Naive thymus-derived CD4-positive, alpha-beta T cell (primary cell): ENCODE measurements at places on chromosomes 13 and 19. TPM values are rescaled to one million over a fixed set of nuclear protein-coding genes. Genes with fewer than 3 reads are reported as not detected.

DNA sequence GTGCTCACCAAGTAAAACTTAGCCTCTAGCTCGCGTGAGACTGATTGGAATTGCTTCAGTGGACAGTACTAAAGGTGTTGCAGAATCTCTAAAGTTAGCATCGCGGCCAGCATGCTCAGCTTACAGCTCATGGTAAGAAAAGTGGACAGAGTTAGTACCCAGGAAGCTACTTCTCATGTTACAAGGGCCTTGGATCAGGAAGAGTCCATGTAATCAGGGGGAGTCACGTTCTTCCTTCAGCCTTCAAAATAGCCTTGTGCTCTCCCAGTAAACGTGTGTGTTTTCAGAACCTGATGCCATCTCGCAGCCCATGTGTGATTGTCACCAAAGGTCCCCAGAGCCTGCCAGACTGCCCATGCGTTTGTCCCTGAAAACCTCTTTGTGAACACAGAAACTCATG, 195.8 kb upstream of the RNF113B start:
- DNase-seq = no peak

DNA sequence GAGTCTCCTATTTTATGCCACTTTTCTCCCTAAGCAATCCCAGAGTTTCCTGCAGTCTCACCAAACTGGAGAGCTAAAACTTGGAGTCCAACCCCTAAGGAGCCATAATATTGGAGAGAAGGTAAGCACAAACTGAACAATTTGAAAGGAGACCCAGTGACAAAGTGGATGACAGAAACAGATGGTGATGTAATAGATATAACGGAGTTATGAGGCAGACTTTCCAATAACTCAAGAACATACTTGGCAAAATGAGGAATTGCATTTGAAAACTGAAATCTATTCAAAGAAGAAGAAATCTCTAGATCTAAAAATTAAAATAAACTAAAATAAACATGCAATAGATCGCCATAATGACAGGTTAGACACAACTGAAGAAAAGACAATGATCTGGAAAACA, 200.9 kb upstream of the MIR17HG start:
- no peak for DNase-seq

- no peak for DNase-seq
These were observed 246.1 kb downstream of the LMO7 start for GRCh38 chr13:75882261-75882660.

- DNase-seq = no peak
These were observed 362 bp downstream of the ZNF557 start for GRCh38 chr19:7069904-7070226.

DNA sequence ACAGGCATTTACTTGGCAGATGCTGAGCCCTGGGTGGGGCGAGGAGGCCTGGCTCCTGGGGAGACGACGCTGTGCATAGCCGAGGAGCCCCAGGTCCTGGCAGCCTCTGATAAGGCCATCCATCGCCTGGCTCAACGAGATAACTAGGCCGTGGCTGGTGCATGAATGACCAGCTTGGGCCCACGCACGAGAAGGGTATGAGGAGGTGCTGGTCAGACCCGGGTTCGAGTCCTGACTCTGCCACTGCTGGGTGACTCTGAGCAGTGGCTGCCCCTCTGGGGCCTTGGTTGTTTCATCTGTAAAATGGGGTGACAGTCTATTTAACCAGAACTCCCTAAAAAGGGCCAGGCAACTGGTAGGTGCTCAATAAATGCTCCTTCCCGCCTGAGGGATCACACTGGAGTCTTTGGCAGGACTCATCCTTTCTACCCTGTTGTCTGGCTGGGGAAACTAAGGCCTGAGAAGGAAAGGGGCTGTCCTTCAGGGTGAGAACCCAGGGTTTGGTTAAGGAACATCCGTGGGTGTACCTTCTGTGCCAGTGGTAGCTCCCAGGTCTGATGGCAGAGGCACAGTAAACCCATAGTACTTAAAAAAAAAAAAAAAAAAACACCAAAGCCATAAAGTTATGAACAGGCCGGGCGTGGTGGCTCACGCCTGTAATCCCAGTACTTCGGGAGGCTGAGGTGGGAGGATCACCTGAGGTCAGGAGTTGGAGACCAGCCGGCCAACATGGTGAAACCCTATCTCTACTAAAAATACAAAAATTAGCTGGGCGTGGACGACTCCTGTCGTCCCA, 8.1 kb upstream of the ARRDC2 start:
- no peak for DNase-seq

DNA sequence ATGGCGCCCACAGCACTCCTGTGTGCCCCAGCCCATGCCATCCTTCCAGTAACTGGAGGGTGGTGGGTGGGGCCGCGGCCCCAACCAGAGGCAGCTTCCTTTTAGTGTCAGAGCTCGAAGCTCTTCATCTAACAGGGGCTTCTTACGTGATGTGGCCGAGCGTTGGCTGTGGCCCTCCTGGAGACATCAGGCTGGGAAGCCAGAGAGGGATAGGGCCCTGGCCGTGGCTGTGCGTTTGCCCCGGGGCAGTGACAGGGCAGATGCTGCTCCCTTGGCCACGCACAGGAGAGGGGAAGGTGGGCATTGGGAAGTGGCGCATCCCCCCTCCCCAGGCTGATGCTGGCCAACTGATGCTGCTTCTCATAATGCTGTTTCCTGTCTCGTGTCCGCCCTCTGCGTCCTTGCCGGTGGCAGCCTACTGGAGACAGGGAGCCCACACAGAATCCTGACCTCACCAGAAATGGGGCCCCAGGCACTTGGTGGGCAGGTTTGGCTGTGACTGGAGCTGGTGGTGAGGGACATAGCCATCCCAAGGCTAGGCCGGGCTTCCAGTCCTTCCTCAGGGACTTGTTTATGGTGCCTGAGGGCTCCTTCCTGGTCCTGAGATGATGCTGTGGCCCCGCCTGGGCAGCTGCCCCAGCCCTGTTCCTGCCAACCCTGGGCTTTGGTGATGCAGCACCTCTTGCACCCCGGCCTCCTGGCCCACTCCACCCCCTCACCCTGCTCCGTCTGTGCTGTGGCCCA, 34.3 kb downstream of the ATP4B start:
- DNase-seq = no peak

DNA sequence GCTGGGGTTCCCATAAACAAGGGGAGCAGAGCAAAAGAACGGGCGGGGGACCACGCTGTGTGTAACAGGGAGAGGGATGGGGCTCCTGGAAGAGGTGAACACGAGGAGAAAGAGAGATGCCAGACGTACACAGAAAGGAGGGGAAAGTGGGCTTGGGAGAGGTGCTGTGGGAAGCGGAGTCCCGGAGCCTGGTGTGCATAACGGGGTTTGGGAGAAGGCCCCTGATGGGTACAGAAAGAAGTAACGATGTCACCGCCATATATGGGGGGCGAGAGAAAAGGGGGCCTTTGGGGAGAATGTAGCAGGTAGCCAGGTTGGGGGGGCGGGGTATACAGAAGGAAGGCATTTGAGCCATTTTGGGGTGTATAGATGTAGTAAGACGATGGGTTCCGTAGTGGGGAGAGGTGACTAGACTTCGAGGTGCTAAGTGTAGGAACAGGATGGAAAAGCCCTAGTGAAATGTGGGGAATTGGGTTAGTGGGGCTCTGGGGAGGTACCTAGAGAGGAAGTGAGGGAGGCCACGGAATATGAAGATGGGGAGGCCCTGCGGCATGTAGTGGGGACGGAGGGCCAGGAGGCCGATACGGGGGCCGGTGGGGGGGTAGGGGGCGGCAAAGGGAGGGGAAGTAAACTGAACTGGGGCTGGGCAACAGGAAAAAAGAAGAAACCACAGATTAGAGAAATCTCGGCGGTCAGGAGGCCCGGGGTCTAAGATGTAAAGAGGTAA, 787 bp downstream of the ZNF580 start:
- peak; percentile 41 for DNase-seq

DNA sequence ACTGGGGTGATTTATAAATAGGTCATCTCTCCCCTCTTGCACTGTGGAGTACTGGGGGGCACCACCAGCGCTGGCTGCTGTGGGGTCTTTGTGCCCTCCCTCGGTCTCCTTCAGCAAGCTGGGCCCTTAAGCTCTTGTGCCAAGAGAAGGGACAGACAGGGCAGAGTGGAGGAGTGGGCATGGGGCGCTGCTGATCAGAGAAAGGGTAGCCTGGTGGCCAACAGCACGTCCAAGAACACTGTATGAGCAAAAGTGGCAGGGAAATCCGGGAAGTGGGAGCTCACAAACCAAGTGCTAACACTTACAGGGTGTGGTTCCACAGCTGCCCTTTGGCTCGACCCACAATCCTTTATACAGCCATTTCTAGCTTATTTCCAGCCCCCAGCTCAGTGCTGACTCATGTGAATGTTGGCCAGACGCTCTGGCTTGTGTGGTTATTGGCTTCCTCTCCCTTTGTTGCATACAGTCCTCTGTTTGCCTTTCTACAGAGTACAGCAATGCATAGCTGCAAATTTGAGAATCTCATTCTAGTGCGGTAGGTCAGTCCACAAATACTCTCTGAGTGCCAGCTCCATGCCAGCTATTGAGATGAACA, 298.8 kb downstream of the SHISA2 start:
- DNase-seq = no peak

- no peak for DNase-seq
These were observed 3.7 kb downstream of the SYNGR4 start for GRCh38 chr19:48367855-48368254.

DNA sequence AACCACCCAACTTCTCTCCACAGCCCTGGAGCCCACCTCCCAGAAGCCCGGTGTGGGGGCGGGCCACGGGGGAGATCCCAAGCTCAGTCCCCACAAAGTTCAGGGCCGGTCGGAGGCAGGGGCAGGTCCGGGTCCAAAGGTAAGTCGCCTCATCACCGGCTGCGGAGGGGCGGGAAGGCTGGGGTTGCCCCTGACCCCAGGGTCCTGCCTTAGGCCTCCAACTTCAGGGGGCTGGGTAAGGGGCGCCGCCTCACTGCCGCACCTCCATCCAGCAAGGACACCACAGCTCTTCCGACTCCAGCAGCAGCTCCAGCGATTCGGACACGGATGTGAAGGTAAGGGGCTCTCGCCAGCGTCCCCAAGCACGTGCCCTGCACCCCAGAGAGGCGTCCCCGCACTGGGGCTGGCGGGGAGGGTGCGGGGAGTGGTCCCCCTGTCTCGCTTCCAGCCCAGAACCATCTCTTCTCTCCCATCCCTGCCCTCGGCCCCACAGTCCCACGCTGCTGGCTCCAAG, 358 bp downstream of the C19orf33 start:
- DNase-seq = no peak

DNA sequence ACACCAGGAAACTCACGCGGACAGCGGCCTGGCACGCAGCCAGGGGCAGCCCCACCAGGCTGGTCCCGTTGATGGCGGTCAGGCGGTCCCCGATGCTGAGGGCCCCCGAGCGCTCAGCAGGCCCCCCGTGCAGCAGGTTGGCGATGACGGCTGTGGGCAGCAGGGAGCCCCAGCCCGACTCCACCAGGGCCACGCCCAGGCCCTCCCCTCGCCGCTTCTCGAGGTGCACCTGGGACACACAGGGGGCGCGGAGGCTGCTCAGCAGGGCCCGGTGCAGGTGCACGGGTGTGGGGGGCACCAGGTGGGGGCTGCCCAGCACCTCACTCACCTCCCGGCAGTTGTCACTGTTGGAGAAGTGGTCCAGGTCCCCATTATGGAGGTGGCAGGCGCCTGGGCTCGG, 9.0 kb downstream of the APBA3 start:
- DNase-seq = no peak

- no peak for DNase-seq
These were observed 13.1 kb upstream of the CD22 start for GRCh38 chr19:35315883-35316282.

DNA sequence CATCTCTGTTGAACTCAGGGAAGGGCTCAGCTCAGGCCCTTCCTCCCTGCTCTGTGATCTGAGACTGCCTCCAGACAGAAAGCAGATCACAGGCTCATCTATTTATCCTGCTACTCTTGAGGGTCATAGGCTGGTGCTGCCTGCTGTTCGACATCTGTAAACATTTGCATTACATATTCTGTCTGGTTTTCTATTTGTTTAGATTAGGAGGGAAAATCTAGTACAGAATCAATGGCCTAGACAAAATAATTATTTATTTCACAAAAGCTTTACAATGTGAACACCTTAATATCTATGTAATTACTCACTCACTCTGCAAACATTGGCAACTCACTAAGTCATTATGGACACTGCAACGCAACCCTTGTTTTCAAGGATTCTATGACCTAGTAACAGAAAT, 43.0 kb downstream of the CEP89 start:
- no peak for DNase-seq

DNA sequence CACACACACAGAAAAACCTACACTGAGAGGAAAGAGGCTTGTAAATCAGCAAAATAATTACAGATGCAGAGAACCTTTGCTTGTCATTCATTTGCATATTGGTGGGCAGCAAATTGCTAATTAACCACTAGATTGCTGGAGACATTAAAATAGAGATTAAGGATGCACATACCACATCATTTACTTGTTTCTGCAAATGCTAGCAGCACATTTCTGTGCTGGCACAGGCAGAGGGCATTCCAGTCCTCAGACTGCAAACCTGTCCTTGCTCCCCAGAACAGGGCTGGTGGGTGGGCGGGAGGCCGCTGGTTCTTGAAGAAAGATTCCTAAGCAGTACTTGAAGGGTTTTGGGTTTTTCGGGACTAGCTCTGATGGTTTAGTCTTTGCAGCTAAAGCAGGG, 941 bp upstream of the SIAH3 start:
- DNase-seq = no peak

GRCh38 chr19:38071647-38072046, 152.4 kb downstream of the DPF1 start:
- no peak for DNase-seq

GRCh38 chr19:50434525-50434924, 1.8 kb downstream of the MYBPC2 start:
- DNase-seq = no peak

- DNase-seq = no peak
These were observed 28.0 kb upstream of the WASF3 start for GRCh38 chr13:26529441-26529840.

GRCh38 chr19:7983286-7983950, 22.0 kb downstream of the ELAVL1 start:
- DNase-seq = no peak

DNA sequence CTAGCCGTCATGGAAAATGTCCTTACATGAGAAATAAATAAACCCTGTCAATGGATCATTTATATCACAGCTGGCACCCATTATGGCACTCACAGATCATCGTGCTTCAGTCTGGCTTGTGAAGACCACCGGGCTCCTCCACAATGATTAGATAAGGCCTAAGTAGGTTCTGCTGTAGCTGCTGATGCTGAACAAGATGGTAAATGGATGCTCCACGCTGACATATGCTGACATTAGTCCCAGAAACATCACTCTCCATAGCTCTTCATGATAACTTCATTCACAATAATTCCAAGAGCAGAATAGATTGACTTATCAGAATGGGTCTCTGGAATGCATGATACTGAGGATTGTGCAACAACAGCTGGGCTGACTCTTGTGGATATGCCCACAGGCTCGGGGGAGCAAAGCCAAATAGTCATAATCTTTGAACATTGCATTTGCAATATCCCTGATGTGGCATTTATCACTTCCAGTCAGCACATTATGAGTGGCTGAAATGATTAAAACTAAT, 63.8 kb upstream of the RXFP2 start:
- DNase-seq = no peak

GRCh38 chr13:109204657-109205056, 575.2 kb downstream of the MYO16 start:
- no peak for DNase-seq

Gene LHB
- polyA plus RNA-seq = not detected

Gene ATP4B
- polyA plus RNA-seq = not detected

Gene NPAS1
- polyA plus RNA-seq = 0.58 TPM

Gene NCAN
- polyA plus RNA-seq = not detected

Gene PLIN4
- polyA plus RNA-seq = 0.11 TPM

Gene LILRA1
- 0.14 TPM for polyA plus RNA-seq

Gene ZNF560
- polyA plus RNA-seq = not detected

Gene PLIN5
- polyA plus RNA-seq = 0.55 TPM

Gene KLK3
- not detected for polyA plus RNA-seq
